T-helper 2 cell (primary cell): ENCODE measurements at places on chromosomes 11 and 22.

DNA sequence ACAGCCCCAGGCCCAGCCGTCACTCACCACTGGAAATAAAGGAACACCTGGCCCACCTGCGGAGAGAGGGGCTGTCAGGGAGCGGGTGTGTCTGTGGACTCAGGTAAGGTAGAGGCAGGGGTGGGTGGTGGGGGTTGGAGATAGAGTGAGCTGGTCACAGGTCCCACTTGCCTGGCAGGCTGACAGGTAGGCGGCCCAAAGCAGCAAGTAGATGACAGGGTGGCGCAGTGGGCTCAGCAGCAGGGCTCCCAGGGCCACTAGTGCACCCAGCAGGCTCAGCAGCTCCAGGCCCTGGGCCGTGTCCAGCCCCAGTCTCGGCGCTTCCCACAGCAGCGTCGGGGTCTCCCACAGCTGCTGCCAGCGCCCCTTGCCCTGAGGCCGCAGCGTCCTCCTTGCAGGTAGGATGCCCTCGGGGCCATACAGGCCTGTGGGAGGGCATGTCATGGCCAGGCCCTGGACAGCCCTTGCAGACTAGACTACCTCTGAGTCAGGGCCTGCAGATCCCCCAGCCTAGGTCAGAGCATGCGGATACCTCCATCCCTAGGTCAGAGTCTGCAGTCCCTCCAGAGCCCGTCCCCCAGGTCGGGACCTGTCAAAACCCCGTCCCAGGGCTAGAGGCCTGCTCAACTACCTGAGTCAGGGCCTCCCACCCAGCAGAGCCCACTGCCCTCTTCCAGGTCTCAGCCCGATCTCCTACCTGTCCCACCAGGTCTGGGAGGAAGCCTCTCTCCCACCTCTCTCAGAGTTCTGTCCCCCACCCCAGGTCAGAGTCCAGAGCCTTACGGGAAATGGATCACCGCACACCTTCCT lies 686 bp downstream of the LMF2 start:
- DNase-seq: no peak

DNA sequence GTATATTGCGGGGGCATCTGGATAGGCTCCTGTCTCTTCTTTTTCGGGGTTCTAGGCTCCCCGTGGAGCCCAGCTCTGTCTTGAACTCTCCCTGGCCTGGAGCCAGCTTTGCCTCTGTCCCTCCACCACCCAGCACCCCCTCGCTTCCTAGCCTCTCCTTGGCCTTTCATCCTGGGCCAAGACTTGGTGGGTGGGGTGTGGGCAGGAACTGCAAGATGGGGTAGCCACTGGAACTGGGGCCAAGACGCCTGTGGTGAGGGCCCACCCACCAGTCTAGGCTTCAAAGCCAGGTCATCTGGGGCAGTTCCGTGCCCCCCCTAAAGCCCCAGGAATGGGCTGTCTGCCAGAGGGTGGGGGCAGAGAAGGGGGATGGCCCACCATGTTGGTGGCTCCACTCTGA lies 1.7 kb upstream of the CRYBB1 start:
- no peak for DNase-seq

DNA sequence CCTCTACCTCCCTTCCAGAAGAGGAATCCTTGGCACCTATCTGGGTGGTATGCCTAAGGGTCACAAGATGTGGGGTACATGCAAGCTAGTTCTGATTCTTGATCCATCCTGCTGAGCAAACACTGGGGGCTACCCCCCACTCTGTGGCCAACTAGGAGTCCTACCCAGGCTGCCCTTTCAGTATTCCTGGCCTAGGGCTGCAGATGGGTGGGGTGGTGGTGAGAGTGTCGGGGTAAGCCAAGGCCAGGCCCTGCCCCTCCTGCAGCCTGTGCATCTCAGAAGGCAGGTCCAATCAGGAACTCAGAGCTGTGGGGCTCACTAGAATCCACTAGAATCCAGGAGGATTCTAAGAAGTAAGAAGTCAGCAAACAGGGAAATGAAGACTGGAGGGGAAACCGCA lies 10.9 kb downstream of the SSH3 start:
- no peak for DNase-seq

GRCh38 chr11:26994631-26995095 lies 751 bp downstream of the FIBIN start:
- DNase-seq: no peak

DNA sequence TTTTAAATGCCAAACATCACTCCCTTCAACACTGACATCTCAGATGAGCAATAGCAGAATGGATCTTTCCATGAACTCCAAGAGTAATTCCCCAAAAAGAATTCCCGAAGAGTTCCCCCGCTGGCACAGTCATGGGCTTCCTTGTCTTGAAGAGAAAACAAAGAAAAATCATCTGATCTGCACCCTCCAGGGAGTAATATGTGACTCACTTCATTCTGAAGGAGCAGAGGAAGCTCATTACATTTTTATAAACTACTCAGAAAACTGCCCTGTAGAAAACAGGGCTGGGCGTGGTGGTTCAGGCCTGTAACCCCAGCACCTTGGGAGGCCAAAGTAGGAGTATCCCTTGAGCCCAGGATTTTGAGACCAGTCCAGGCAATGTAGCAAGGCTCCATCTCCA lies 35.7 kb downstream of the CELSR1 start:
- DNase-seq: no peak

- DNase-seq: no peak
Observed at GRCh38 chr11:109994907-109995306, 98.3 kb upstream of the ZC3H12C start.

DNA sequence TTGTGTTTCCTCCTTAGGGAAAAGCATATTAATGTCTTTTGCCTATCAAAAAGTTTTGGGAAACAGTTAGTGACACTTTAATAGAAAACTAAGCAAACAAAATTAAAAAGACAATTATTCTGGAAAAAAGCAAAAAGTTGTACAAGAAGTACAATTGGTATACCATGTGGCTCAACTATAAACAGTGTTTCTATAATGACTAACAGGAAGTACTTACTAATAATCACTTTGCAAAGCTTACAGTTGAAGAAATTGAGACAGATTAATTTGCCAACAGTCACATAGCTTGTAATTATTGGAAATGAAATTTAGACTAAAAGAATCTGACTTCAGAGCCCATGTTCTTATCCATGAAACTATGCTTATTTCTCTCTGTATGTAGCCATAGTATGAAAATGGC lies 24.7 kb downstream of the PPME1 start:
- no peak for DNase-seq

GRCh38 chr11:116519499-116519898 lies 253.3 kb downstream of the BUD13 start:
- no peak for DNase-seq

GRCh38 chr11:21412652-21413383 lies 743.4 kb downstream of the NELL1 start:
- peak; percentile 76 for DNase-seq

GRCh38 chr11:109048098-109048497 lies 373.9 kb upstream of the C11orf87 start:
- DNase-seq: no peak

- no peak for DNase-seq
Observed at GRCh38 chr22:22427542-22428065, 80.9 kb downstream of the ZNF280B start.

DNA sequence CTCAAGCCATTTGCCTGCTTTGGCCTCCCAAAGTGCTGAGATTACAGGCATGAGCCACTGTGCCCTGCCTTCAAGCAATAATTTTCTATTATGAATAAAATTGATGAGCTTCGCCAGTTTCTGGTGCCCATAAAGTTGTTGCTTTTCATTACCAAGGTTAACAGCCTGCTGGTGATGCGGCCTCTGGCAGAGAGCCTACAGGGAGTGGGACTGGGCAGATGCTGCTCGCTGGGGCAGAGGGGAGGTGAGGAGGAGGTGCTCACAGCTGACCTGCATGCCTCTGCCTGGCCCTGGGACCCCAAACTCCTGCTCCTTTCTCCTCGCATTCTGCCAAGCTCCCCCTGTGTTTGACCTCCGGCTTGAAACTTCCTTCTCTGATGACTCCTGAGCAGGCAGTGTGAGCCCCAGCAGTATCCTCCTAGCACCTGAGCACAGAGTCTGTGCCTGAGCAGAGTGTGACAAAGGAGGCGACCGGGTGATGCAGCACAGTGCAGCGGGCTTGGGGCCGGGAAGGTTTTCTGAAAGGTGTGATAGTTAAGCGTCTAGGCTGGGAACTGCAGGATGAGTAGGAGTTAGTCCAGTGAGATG lies 56.1 kb upstream of the B3GAT1 start:
- no peak for DNase-seq

DNA sequence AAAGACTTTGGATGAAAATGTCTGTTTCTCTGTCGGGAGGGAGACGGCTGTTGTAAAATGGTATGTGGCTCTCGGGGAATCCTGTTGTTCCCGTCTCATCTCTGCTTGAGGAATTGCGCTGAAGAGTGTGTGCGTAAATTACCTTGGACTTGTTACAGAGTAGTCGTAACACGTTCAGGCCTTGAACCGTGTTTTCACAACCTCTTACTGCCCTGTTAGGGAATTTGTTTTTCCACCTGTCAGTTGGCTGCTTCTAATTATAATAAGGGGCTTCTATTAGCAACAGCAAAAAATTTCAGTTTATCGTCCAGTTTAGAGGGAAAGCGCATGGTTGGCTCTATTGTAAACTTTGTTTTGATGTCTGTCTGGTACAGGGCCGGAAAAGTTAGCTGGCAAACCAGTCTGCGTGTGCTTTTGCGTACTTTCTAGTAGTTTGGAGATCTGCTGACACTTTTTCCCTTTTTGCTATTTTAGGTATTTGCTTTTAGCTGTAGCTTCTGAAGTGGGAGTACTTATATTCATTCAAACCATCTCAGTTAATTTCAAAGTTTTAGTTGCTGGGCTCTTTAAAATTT lies 1.5 kb downstream of the HIPK3 start:
- no peak for DNase-seq

DNA sequence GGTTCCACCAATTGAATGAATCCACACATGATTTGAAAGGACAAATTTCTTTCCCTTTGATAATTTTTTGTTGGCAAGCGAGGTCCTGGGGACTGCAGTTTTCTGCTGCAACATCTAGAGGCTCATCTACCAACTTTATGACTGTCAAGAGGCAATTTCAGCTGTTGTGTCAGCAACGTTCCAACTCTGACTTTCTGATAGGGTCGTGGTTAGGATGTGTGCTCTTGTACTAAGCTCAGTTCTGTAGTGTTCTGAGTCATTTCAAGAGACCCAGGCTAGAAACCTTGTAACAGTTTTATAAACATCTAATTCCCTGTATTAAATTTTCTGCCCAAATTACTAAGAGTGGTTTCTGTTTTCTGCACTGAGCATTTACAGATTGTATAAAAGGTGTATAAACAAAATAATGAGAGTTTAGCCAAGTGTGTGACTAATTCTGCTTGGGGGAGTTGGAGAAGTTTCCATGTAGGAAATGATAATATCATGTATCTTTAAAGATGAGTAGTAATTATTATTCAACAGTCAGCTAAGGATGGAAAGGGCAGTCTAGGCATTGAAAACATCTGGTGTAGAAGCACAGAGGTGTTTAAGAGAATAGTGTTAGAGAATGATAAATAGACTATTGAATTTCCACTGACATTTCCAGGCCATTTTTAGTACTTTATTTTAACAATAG lies 72.2 kb downstream of the RBMXL2 start:
- DNase-seq: no peak

DNA sequence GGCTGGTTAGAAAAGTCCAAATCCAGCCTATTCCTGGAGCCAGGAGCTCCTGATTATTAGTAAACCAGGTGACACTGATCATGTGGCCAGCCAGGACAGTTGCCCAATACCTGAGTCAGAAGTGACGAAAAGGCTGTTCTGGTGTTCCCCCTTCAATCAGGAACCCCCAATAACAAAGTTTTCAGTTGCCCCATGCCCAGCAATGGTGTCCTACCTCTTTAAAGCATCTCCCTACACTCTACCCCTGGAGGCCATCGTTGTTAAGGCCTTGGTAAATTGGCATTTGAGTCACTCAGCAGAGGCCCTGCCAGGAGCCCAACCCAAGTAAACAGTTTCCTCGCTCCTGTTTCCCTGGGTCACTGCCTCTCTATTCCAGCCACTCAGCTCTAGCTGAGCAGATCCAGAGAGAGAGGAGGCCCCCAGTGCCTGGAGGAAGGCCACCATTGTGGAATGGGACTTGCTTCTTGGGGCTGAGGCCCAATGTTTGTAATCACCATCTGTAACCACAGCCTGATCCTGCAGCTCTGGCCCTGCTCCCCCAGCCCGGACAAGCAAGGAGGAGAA lies 25.0 kb downstream of the ARHGAP1 start:
- no peak for DNase-seq

DNA sequence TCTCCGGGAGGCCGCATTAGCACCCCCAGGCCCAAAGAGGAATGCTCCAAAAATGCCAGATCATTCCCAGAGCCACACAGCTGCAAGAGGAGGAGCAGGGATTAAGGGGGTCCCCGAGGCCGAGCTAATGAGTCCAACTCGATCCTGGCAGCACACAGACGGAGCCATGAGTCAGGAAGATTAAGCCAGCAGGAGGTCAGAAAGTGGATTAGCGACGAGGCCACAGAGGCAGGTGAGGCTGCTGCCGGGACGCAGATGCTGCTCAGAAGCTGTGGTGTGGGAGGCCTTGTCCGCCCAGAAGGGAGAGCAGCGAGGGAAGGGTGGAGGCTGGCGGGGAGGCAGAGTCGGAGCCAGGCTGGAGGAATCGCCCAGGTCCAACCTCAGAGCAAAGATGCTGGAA lies 120.5 kb downstream of the SHANK2 start:
- no peak for DNase-seq
